Activated naive CD8-positive, alpha-beta T cell treated with anti-CD3 and anti-CD28 coated beads, Interleukin-2, amount 50 U/mL, for 24 hours (primary cell): ENCODE measurements at places on chromosomes 3 and 15.

DNA sequence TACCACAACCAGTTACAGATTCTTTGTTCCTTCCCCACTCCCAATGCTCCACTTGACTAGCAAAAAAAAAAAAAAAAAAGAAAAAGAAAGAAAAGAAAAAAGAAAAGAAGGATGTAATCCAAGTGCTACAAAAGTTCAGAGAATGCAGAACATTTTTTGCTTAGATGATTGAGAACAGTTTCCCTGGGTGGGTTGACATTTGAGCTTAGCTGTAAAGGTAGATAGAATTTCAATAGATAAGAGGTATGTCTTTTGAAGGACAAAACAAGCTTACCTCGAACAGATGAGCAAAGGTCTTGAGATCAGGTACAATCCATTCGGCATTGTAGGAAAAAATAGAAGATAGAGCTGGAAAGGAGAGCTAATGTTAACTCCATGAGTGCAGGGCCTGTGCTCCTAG, 344.6 kb upstream of the NECTIN3 start:
- no peak for DNase-seq

GRCh38 chr3:183844606-183845005, 19.2 kb upstream of the MAP6D1 start:
- DNase-seq, result no peak

DNA sequence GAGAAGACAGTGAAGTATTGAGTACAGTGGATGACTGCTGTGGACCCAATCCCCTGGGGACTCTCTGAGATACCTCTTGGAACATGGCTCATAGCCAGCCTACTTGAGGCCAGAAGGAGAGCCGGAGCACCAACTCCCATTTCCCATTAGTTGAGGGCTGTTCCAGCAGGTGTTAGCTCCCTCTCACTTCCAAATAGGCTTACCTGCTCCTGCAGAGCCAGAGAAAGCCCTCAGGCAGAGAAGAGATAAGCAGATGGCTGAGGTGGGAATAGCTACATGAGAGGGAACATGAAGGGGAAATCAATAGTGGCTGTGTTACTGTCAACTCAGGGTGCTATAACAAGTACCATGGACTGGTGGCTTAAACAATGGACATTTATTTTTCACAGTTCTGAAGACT, 4.6 kb upstream of the CCK start:
- DNase-seq, result no peak

GRCh38 chr3:775178-775880, 317.5 kb upstream of the CNTN6 start:
- DNase-seq, result no peak

DNA sequence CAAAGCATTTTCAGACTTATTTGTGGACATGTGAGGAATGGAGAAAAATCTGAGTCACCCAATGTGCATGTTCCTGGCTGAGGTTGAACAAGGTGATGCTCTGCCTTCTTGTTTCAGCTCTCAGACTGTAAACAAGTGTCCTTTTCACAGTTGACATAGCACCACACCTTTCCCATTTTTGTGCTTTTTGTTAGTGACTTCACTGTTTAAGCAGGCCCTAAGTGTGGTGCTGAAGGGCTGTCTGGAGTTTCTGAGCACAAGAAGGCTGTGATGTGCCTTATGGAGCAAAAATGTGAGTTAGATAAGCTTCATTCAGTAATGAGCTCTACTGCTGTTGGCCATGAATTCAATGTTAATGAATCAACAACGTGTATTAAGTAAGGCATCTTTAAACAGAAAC, 20.4 kb downstream of the ABI3BP start:
- DNase-seq, result no peak

- no peak for DNase-seq
These were observed 10.1 kb downstream of the RCN2 start for GRCh38 chr15:76941636-76942035.

DNA sequence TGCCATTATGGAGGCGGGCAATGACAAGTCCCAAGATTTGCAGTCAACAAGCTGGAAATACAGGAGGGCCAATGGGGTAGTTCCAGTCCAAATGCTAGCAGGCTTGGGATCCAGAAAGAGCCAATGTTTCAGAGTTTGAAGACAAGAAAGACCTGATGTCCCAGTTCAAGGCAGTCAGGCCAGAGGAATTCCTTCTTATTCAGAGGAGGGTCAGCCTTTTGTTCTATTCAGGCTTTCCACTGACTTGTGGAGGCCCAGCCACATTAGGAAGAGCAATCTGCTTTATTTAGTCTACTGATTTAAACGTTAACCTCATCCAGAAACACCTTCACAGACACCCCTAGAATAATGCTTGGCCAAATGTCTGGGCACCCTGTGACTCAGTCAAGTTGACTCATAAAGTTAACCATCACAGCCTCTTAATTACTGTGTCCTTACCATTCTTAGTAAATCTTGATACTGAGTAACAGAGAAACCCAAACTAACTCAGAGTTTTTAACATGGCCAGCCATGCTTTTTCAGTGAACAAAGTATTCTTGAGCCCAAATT, 50.9 kb upstream of the NPHP3 start:
- DNase-seq, result no peak

DNA sequence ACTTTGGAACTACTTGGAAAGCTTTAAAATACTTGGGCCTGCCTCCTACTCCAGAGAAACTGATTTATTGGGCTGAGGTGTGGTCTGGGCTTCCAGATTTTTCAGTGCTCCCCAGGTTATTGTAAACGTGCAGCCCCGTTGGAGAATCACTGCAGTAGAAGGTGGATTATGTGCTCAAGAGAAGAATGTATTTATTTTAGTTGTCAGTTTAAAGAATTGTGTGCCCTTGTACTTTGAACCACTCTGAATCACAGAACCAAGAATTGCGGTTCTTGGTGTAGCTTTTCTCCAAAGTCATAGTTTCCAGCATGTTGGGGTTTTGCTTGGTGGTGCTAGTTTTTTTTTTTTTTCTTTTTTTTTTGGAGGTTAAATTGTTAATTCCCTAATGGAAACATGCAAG, 1.6 kb downstream of the TATDN2 start:
- DNase-seq, result no peak

DNA sequence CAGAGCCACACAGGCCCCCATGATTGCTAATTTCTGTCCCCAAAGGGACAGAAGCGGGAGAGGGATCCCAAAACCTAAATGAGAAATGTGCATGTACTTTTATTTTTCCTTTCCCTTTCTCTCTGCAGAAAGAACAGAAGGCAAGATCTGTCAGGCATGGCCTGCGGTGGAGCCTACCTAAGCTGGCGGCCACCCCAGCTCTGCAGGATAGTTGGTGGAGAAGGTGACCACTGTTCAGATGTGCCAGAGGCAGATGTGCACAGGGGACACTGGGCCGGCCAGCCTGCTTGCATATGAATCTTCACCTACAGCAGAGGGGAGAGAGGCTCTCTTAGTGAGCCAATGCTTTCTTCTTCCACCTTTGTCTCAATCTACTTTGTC, 2.1 kb upstream of the AMOTL2 start:
- DNase-seq, result no peak

GRCh38 chr15:99437315-99438223, 128.2 kb upstream of the MEF2A start:
- no peak for DNase-seq

- DNase-seq, result no peak
These were observed 39.2 kb upstream of the TFRC start for GRCh38 chr3:196121066-196121465.

DNA sequence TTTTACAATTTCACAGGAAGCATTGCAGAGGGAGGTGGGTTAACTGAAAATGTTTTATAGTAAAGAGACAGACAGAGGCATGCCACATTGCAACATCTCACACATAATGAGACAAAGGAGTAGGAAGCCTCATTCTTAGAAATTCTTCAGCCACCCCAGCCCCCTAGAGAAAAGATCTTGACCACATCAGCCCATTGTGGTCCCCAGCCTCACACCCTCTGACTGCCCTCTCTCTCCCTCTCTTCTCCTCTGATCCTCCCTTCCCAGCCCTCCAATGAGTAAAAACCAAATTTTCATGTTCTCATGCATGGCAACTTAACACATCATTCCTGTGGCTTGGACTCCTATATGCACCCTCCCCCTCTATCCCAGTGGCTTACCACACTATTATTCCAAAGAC, 174.1 kb downstream of the UACA start:
- DNase-seq, result no peak

DNA sequence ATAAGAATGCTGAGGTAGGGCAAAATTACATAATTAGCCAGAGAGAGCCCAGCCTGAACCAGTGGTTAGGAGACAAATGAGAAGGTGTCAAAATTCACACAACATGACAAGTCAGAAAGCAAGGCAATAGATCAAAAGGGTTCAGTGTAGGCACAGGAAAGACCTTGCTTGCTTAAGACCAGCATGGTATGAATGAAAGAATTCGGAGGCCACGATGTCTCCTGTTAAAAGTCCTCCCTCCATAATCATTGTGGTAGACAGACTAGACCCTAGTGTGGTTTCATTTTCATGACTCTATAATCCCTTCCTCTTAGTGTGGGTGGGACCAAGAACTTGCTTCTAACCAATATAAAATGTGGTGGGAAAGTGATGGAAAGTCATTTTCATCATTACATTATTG, 98.7 kb upstream of the ANKRD28 start:
- no peak for DNase-seq

DNA sequence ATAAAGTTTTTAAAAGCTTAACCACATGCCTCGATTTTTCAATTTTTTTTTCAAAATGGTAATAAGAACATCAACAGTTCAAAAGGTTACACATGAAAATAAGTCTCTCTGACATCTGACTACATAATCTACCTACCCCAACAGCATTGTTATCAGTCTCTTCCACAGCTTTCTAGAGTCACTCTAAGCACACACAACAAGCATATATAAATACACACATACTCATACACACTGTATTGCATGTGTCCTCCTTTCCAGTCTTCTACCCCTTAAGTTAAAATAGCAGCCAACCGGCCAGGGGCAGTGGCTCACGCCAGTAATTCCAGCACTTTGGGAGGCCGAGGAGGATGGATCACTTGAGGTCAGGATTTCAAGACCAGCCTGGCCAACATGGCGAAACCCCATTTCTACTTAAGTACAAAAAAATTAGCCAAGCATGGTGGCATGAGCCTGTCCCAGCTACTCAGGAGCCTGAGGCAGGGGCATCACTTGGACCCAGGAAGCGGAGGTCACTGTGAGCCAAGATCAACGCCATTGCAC, 12.2 kb downstream of the TBL1XR1 start:
- DNase-seq, result no peak

- no peak for DNase-seq
These were observed 940.2 kb downstream of the OTOL1 start for GRCh38 chr3:162436826-162437225.
